ENCODE measurements at places on chromosomes 2 and 18.
A peak's percentile ranks its signal among the peaks of the same experiment; 100 is the strongest.

GRCh38 chr2:111145103-111145760, 24.5 kb downstream of the BCL2L11 start:
- DNase-seq: no peak

GRCh38 chr18:8882632-8883408, 177.5 kb downstream of the MTCL1 start:
- DNase-seq: no peak

DNA sequence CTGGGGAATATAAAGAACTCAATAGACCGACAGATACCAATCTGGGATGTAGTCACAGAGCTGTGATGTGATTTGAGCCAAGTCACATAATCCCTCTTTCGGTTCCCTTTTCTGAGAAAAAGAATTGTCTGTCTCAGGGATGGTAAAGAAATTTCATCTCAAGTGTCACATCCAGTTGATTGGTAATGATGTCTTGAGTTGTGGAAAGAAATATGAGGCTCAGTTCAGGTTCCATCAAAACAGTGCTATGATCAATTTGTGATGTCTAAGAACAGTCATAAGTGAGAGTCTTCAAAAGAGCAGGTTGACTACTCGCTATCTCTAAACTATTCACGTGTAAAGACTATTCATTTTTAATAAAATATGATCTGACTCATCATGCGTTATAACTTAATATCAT, 223.3 kb downstream of the METTL4 start:
- DNase-seq: no peak

- no peak for DNase-seq
Observed at GRCh38 chr2:101105654-101106053, 45.5 kb downstream of the TBC1D8 start.

DNA sequence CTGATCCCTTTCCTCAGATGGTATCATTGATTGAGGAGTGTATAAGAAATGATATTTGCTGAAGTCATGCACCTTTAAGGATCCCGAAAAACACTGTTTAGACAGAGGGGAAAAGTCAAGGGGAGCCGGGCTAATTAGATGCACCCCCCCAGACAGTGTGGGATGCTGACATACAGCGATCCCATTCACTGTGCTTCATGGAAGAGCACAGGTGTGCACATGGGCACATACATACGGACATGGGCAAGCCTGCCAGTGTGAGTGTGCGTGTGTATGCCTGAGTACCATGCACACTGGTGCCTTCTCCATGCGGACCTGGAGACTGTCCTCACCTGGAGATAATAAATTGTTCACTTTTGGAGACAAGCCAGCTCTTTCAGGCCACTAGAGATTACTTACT, 22.6 kb downstream of the MEIS1 start:
- no peak for DNase-seq

GRCh38 chr2:204228169-204228886, 291.8 kb downstream of the ICOS start:
- peak; percentile 88 for DNase-seq

Data from NCI-H524 treated with DMSO at 0.1 percent for 48 hours (cell line).